Thoracic aorta (tissue), 2 donors: ENCODE measurements at places on chromosomes 4 and X.

- DNase-seq = no peak
Measured at GRCh38 chr4:98262431-98262830, 1.2 kb downstream of the RAP1GDS1 start.

GRCh38 chrX:10833299-10834169 lies 213.1 kb upstream of the MID1 start:
- DNase-seq = no peak

DNA sequence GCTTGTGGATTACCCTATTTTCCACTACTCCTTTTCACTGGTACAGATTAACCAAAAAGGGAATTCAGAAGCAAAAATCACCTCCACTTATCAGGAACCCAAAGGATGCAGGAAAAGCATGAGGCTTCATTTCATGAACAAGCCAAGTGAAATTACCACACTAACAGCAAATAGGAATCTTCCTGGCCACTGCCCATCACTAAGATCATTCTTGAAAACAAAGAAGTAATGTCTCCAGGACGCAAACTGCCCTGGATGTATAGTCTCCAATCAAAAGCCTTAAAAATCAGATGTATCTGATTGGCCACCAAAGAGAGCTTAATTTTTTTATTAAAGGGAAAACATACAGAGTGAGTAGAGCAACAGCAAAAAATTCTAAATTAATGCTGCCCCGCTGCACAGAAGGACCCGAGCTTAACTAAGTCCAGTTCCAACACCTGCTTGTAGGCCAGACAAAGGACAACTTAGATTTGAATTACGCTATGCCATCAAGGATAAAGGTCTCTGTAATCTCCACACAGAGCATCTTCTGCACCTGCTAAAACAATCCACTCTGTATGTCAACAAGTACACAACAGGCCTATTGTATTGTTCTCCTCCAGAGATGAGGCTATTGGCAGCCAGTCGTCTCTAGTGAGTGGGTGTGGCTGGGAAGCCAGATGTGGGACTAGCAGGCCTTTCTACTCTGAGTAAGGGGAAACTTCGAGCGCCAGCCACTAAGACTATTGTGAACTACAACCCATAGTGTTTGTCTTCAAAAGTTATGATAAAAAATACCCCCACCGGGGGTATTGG lies 12.4 kb downstream of the ZDHHC9 start:
- no peak for DNase-seq

DNA sequence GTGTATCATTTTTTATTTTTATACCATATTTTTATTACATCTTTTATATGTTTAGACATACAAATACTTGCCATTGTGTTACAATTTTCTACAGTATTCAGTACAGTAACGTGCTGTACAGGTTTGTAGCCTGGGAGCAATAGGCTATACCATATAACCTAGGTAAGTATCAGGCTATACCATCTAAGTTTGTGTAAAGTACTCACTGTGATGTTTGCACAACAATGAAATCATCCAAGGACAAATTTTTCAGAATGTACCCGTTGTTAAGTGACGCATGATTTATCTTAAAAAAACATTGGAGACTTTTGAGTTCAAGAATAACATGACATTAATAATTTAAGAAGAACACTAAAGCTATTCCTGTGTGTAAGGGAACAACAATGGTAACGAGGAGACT lies 96.0 kb upstream of the LEF1 start:
- no peak for DNase-seq

GRCh38 chrX:65127842-65128241 lies 151.6 kb upstream of the ZC4H2 start:
- DNase-seq = no peak

- no peak for DNase-seq
Measured at GRCh38 chr4:172683021-172683420, 485.6 kb upstream of the GALNT7 start.

- no peak for DNase-seq
Measured at GRCh38 chr4:37073226-37073840, 171.2 kb upstream of the NWD2 start.

DNA sequence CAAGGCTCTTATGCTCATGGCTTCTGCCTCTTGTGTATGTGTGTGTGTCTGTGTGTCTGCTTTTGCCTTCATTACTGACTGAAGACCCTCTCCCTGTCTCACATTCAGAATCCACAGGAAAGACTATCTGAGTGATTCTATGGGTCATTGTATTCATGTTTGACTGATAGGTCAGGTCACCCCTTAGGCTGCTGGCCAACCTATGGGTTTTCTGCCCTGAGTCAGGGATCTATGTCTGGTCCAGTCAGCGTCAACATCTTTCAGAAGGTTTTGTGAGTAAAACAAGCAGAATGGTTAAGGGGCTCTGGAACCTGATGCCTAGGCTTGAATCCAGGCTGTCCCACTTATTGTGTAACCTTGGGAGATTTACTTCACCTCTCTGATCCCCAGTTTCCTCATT lies 30.5 kb downstream of the NHSL2 start:
- no peak for DNase-seq

DNA sequence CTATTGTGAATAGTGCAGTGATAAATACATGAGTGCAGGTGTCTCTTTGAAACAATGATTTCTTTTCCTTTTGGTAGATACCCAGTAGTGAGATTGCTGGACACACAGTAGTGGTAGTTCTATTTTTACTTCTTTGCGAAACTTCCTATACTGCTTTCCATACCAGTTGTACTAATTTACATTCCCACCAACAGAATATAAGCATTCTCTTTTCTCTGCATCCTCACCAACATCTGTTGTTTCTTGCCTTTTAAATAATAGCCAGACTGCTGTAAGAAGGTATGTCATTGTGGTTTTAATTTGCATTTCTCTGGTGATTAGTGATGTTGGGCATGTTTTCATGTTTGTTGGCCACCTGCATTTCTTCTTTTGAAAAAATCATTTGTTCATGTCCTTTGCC lies 105.9 kb downstream of the COL4A6 start:
- no peak for DNase-seq

DNA sequence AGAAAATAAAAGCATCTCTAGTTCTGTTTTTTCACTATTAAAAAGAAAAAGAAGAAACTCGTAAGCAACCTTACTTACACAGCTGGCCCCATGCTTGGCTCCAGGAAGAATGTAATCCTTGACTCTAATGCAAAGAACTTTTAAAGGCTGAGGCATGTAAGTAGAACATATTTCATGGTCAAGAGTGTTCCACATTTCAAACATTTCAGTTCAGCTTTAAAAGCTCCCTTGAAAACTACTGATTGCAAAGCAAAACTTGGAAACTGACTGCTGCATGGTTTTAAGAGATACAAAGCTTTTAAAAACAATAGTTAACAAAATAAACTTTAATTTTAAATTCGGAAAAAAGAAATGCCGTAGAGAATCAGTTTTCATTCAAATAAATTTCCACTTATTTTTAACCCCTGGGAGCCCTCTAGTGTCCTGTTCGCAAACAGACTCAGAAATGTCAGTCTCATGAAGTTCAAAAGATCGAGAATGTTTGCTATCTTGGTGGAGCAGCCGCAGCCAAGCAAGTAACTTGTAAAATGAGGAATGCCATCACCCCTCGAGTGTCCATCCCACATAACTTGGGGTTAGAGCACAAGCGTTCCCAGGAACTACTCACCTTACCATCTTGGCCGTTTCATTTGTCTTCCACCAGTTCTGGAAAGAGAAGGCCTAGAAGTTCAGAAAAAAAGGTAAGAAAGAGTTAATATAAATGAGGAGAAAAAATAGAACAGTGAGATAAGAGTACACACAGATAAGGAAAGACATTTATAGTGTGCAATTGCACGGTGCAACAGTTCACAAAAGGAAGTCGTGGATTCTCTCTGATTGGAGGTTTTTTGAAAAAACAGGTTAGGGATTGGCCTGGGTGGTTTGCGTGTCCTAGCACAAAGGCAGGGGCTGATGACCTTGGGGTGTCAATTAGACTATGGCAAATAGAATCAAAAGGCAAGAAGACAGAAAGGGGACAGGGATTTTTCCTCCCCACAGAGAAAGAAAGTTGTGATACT lies at the start of gene GASK1B:
GASK1B (minus strand) TSS at position 765 of the 998 bp plus-strand sequence. CDS start 1,650 bp downstream, outside the sequence.
- DNase-seq = no peak

DNA sequence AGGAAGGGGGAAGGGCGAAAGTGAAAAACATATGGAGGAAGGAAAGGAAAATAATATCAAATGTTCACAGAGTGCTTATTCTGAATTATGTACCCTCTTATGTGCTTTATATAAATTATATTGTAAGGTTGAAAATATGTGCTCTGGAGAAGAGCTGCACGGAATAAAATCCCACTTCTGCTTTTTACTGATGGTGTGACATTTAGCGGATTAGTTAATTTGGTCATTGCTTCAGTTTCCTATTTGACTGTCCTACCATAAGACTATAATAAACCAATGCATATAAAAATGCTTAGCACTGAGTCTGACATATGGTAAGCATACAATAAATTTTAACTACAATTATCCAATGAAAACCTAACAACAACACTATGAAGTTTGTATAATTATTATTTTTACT lies 86.2 kb downstream of the NPFFR2 start:
- no peak for DNase-seq

GRCh38 chr4:12138488-12138887 lies 709.8 kb upstream of the HS3ST1 start:
- no peak for DNase-seq

GRCh38 chrX:23616361-23616760 lies 50.9 kb upstream of the PRDX4 start:
- DNase-seq = no peak

- DNase-seq = no peak
Measured at GRCh38 chr4:13461191-13461905, 22.8 kb downstream of the RAB28 start.

DNA sequence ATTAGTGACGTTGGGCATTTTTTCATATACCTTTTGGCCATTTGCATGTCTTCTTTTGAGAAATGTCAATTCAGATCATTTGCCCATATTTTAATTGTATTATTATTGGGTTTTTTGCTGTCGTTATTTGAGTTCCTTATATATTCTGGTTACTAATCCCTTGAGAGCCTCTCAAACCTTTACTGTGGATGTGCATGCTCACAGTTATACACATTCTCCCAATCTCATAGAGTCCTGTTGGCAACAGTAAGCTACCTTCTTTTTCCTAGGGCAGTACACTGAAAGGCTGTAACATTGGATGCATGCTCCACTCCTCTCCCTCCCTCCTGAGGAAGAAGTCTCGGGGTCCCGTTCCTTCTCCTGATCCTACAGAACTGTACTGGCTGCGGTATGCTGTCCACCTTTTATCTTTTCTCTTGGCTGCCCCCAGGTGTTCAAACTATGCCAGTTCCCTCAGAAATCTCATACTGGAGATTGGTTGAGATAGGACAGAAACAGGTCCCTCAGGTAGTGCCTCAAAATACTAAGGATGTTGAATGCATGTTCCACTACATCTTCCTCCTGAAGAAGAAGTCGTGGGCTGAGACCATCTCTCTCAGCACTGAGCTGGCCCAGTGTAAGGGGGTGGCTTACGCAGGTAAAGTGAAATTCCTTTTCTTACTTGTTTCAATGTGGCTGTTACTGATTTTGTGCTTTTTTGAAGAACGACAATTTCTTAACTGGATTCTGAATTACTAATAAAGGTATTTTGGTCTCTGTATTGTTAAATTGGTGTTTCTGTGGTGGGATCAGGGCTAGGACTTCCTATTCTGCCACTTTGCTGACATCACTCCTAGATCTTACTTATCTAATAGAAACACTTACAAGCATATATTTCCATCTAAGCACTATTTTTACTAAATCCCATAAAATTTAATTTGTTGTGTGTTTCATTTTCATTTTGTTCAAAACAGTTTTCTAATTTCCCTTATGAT lies 145.4 kb upstream of the HUWE1 start:
- no peak for DNase-seq

DNA sequence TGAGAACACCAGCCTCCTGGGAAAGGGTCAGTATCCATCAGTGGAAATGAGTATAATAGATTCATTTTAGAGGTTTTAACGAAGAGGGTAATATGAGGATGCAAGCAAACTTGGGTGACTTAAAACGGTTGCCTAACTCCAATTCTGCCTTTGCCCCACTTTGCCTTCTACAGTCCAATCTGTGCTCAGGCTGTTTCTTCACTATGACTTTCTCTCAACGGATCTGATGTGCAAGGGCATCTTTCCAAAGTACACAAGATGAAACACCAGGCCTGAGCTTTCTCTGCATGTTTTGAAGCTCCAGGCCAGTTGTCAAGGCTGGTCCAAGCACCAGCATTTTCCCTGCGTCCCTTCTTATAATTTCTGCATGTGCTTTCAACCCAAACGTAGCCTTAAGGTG lies 68.0 kb upstream of the TMEM164 start:
- no peak for DNase-seq

DNA sequence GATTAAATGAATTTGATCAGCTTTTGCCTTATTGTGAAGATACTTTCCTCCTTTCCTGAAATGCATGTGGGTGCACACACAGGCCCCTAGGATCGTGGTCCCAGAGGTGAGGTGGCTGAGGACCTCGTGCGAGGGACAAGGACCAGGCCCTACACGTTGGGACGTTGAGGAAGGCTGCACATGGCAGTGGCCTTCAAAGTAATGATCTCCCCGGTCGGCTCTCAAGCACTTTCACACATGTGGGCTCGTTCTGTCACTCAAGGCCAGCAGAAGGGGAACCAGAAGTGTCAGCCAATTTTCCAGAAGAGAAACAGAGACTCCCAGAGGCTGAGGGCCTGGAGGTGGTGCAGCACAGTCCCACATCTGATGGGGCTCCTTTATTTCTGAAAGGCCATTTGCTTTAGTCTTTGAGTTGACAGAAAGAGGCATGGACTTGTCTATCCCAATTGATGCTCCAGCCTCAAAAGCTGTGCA lies 196.8 kb downstream of the AFAP1 start:
- DNase-seq = no peak

DNA sequence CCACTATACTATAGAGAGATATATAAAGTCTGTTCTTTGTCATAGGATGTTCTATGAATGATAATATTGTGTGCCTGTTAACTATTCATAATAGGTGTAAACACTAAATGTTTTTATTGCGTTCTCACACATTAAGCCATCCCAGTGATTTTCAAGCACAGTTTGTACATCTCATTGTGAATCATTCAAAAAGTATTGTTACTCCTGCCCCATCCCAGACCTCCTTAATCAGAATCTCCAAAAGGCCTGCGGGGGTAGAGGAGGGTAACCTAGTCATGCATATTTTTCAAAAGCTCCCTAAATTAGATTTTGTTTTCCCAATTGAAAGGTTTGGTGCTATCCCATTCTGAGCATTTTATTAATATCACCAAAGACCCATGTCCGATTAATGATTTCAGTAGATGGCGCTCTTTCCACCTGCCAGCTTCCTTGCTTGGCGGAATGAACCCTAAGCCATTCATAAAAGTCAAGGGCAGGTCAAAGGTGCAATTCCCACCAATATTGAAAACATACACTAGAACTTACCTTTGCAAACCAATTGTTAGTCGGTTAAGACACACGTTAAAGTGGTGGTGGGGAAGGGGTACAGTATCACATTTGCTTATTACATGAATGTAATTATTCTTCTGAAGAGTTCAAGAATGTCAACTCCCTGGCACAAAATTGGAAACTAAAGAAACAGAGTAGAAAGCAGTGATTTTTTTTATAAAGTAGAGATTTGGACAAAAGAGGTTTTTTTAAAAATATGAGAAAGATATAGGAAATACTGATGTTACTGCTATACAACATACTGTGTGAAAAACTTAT lies 5.8 kb upstream of the TET2 start:
- DNase-seq = no peak

- DNase-seq = no peak
Measured at GRCh38 chr4:182150645-182151044, 92.6 kb upstream of the TENM3 start.
